ENCODE measurements at places on chromosomes 3 and 15.

- DNase-seq: no peak
Observed at GRCh38 chr15:100468285-100468684, 60.5 kb downstream of the CERS3 start.

- DNase-seq: peak; percentile 58
Observed at GRCh38 chr3:156150434-156151066, 30.2 kb downstream of the KCNAB1 start.

DNA sequence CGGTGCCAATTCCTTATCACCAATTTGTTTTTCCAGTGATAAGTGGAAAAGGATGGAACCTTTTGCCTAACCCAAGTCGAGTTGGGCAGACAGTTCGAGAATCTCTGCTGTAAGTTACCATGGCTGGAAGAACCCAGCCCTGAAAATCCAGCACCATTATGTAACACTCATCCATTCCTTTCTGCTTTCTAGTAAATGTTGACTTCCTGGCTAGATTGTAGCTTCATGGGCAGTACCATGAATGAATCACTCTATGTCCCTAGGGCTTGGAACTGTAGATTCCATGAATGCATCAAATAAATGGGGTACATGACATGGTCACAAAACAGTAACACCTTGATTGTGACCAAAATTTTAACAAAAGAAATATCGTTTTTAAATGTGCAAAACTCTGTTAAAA, 14.0 kb downstream of the CHCHD4 start:
- DNase-seq: no peak

DNA sequence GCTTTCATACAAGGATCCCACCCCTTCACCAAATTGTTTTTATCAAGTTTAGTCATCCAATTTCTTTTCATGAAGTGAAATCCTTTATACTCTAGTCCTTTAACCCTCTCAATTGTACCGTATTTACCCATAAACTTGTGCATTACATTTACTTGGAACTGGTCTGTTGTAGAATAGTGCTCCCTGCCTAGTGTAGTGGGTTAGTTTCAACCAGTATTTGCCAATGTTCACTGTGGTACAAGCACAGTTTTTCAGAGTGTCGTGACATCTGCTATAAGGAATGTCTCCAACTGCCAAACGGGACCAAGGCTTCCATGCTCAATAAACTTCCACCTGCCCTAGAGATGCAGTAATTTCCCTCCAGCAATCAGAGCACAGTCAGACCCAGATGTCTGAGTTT, 211.9 kb downstream of the KCNAB1 start:
- no peak for DNase-seq

GRCh38 chr15:55775316-55775715, 32.4 kb upstream of the PRTG start:
- no peak for DNase-seq

GRCh38 chr15:98085003-98085639, 124.6 kb downstream of the ARRDC4 start:
- peak; percentile 68 for DNase-seq
